Spleen (tissue), 13 donors: ENCODE measurements at places on chromosomes 2 and 18. TPM values are rescaled to one million over a fixed set of nuclear protein-coding genes. Genes with fewer than 3 reads are reported as not detected.
A peak's percentile ranks its signal among the peaks of the same experiment; 100 is the strongest.

DNA sequence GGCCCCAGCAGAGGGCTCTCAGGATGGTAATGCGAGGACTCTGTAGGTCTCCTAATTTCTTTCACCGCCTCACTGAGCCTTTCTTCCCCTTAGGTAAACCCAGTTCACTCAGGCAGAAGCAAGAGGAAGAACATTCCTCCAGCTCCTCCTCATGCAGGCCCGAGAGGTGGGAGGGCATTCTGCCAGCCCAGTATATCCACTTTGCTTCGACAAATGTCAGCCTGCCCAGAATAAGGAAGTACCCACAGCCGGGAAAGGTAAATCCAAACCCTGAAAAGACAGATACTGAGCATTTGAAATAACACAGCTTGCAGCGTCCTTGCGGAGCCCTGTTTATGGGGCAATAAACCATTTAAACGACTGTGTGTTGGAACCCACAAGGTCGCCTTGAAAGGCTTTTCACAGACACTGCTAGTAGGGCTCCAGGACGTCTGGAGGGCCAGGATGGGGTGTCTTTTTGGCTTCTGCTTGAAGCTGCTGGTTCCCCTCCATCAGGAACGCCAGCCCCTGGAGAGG is 63.0 kb upstream of the STPG4 start:
- no peak for DNase-seq

- no peak for DNase-seq
Observed at GRCh38 chr2:74379851-74380789, at the start of gene DCTN1. DCTN1 (minus strand) TSS chr2:74380311; CDS start chr2:74380037, 274 bp downstream.

DNA sequence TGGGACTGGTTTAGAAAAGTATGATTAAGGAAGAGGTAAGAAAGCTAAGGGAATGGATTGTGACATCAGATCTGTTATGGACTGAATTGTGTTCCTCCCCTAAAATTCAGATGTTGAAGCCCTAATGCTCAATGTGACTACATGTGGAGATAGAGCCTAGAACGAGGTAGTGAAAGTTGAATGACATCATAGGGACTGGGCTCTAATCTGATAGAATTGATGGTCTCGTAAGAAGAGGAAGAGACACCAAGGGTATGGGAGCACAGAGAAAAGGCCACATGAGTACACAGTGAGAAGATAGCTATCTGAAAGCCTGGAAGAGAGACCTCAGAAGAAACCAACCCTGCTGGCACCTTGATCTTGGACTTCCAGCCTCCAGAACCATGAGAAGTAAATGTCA is 178.3 kb downstream of the TRIB2 start:
- no peak for DNase-seq

- peak; percentile 97 for DNase-seq
Observed at GRCh38 chr2:110677530-110678456, at the start of gene BUB1. BUB1 (minus strand) TSS chr2:110678063; CDS start chr2:110677995, 68 bp downstream.

The POTEE gene
- total RNA-seq = 0.20 TPM

The SLC19A3 gene
- total RNA-seq = not detected
